ENCODE measurements at places on chromosomes 2 and 18. TPM values are rescaled to one million over a fixed set of nuclear protein-coding genes. Genes with fewer than 3 reads are reported as not detected.

- no peak for DNase-seq
These were observed 59.0 kb upstream of the SPATS2L start for GRCh38 chr2:200247494-200247893.

DNA sequence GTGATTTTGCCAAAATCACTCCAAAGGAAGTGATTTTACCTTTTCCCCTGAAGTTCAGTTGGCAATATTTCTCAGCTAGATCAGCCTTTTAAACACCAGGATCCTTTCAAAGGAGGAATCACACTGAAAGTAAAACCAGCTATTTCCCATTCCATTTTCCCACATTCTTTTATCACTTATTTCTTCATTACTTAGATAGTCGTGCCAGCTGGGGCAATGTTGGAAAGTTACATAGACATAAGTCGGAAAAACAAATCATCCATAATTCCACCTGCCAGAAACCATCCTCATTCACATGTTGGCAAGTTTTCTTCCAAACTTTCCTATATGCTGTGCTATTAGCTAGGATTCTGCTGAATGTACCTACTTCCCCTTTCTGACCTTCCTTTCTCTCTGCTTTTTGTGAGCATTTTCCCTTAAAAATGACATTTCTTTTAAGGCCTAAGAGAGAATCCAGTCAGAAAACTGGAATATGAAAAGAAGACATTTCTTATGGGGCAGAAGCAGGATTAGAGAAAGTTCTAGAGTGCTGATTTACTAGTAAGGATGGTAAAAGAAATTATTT, 170.0 kb upstream of the STK17B start:
- no peak for DNase-seq

GRCh38 chr18:23141104-23141999, 6.1 kb downstream of the CABLES1 start:
- DNase-seq, result no peak

DNA sequence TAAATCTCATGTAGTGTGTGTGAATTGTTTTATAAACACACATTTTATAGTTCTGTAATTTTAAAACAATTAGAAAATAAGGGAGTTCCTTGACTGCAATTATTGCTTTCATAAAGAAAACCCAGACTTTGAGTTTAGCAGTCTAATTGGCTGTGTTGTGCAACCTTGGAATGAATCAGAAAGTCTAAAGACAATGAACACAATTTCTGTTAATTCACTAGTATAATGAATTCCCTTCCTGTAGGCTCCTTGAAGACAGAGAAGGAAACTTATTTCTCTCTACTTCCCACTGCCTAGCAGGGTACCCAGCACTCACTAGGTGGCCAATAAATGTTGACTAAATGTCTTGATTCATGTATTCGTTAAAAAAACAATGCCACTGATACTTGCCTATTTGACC, 79.9 kb downstream of the ANTXR1 start:
- peak; percentile 36 for DNase-seq

DNA sequence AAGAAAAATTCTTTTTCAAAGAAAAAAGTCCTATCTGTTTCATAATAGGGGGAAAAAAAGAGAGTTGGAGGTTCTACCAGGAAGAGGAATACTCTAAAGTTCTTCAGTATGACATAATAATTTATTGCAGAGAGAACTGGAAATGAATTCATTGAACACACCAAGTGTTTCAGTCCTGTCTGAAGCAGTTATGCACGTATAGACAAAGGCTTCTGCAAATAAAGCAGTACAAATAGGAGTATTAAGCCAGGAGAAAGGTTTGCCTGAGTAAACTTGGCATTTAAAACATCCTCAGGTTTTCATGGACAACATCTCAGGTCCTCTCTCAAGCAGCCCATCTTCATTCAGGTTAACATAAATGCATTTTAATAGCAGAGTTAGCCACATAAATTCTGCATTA, 141.6 kb downstream of the CCDC148 start:
- no peak for DNase-seq

- DNase-seq, result no peak
These were observed 95.7 kb downstream of the CTIF start for GRCh38 chr18:48634491-48634890.

GRCh38 chr2:126999106-126999756, 100.5 kb downstream of the TEX51 start:
- no peak for DNase-seq

DNA sequence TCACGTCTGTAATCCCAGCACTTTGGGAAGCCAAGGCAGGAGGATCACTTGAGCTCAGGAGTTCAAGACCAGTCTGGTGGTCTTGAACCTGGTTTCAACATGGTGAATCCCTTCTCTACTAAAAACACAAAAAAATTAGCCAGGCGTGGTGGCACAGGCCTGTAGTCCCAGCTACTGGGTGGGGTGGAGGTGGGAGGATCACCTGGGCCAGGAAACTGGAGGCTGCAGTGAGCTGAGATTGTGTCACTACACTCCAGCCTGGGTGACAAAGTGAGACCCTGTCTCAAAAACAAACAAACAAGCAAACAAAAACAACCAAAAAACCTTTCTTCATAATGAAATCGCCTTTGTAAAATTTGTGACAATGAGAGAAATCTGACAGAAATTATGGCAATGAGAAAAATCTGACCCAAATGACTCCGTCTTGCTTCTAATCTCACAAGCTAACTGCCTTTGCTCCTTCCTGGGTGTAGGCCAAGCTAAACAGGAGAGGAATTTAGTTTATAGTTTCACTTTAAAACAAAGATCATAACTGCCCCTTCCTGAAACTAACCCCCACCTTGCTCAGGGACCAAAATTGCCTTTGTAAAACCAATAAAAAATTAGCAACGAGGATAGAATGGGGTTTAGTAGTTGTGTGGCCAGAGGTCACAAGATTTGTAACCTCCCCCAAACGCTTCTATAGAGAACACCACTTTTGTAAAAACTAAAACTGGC, 60.7 kb upstream of the KIF5C start:
- no peak for DNase-seq

DNA sequence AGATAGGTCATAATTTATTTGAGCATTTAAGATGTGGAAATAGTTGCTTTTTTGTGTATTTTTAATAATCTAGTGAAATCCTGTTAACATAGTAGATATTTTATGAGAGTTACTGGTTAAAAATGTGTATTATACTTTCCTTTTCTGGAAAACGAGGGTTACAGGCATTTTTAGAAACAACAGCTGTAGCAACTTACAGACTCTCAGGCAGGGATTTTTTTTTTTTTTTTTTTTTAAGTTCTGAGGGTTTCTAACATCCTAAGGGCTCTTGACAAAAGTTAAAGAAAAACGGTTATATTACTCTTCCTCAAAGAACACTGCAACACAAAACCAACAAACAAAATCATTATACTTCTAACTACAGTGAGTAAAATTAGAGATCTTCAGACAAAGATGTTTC, 205.9 kb downstream of the ACKR3 start:
- DNase-seq, result no peak

DNA sequence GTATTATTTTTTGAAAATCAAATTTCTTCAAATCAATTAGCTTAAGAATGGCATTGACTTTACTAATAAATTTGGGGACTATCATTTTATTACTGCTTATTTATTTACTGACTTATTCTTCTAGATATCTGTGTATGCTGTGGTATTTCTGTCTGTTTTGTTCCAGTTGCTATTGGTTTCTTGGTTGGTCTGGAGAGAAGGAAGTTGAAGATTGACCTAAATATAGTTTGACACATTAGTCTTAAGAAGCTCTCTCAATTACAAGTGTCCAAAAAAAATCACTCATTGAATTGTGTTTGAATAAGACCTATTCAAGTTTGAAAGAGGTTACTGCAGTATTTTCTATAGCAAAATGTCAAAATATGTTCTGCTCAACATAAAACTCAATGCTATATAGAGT, 153.3 kb upstream of the KYNU start:
- no peak for DNase-seq

DNA sequence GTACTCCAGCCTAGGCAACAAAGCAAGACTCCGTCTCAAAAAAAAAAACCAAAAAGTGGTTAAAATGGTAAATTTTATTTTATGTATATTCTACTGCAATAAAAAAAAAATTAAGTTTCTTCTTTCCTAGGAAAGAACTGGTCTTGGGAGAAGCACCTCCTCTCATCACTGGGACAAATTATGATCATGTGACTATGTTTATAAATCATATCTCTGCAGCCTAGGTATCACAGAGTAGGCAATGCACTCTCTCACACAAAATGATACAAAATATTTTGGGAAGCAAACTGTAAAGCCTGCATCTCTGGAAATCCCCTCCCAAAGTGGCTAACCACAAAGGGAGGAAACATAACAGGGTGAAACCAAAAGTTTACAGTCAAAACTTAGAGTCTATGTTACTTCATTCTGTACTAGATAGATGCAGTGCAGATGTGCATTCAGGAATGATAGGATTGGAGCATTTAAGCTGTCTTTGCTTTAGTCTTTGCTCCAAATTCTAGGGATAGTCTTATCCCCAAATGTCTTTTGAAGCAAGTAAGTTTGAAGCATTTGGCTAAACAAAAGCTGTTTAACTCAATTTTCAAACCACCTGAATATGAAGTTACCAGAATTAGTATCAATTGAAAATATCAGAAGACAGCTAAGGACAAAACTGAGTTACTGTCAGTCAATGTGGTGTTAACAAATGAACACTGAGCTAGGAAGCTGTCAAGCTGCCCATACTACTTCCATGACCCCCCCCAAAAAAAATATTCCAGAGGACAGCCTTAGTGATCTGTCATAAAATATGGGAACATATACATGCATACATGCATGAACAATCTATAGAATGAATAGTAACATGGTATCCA, 21.1 kb upstream of the MALT1 start:
- no peak for DNase-seq

DNA sequence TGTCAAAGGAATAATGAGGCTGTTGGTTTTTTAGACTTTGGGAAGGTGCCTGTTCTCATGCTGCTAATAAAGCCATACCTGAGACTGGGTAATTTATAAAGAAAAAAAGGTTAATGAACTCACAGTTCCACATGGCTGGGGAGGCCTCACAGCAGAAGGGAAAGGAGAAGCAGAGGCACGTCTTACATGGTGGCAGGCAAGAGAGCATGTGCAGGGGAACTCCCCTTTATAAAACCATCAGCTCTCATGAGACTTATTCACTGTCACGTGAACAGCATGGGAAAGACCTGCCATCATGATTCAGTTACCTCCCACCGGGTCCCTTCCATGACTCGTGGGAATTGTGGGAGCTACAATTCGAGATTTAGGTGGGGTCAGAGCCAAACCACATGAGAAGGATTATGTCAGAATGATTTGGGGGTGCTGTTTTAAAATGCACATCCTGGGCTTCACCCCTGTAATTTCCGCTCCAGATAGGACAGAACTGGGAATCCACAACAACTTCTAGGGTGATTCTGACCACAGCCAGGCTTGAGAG, 37.8 kb downstream of the TCF7L1 start:
- DNase-seq, result no peak

DNA sequence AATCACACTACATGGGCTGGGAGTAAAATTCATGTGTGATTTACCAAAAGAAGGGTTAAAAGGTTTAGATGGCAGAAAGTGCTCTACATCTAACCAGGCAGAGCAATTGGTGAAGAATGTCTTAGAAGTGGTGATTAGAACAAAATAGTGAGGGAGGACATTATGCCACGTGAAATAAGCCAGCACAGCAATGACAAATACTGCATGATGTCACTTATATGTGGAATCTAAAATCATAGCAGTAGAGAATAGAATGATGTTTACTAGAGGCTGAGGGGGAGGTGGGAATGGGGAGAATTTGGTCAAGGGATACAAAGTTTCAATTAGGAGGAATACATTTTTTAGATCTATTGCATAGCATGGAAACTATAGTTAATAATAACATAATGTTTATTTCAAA, 253.3 kb downstream of the KCNS3 start:
- no peak for DNase-seq

DNA sequence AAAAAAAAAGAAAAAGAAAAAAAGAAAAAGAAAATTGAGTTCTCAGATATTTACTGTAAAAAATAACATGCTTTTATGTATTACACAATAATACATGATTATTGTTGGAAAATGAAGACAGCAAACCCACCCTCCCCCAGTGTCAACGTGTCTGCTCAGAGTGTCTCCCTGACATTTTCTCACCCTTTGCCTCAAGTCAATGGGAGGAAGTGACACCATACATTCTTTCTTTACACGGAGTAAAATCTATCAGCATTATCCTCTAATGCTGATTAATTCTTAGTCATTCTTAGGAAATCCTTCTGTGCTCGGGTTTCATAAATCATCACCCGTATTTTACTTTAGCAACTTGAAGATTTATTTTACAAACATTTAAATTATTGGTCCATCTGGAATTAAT, 32.0 kb downstream of the CTAGE1 start:
- peak; percentile 97 for DNase-seq

DNA sequence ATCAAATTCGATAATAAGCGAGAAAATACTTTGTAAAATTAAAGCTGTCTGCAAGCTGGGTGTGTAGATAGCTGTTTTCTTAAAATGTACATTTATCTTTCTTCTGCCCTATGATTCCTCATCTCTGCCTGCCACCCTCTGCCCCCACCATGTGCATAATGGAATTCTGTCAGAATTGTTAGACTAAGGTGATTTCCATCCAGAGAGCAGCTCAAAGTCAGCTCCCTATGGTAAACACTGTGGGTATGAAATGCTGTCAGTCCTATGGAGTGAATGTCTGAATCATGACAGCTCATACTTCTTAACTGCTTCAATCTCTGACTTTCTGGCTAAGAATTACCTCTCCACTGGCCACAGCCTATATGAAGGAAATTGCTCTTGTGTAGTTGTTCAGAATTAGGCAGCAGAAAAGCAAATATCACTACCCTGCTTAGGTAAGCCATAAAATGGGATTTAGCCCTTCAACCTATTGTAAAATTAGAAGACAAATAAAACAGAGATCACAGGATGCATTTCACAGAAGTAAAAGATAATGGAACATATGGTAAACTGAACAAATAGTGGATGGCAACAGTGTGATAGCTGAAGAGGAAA, 137.7 kb downstream of the CD8B2 start:
- no peak for DNase-seq

GRCh38 chr18:14767474-14767873, 19.5 kb downstream of the ANKRD30B start:
- peak; percentile 6 for DNase-seq

- no peak for DNase-seq
These were observed 4.9 kb upstream of the ADGRF3 start for GRCh38 chr2:26351375-26352090.

DNA sequence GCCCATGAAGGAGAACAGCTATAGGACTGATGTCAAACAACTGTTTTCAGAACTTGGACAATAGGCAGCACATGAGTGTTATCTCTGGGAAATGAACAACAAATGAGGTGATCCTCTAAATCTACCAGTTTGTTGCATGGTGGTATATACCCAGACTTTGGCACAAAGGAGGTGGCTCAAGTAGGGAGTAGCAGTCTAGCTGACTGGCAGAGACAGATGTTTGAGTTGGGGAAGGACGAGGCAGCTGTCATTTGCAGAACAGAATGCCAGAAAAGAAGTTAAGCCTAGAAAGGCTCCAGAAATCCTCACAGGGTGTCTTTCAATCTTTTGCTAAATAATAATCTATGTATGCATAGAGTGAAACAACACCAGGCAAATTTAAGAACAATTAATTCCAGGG, 47.4 kb downstream of the RPE start:
- DNase-seq, result no peak

- DNase-seq, result no peak
These were observed 208.4 kb downstream of the TNS1 start for GRCh38 chr2:217794133-217794986.

Gene OSBPL6
- total RNA-seq, result 11.8 TPM

Gene RNU2-63P
- total RNA-seq, result 26.9 TPM

Gene CXCR1
- not detected for total RNA-seq

Gene KIAA1328
- 5.4 TPM for total RNA-seq

Gene ALKAL2
- total RNA-seq, result not detected

Gene UGT1A9
- not detected for total RNA-seq

Gene ACVR1C
- 0.26 TPM for total RNA-seq

Gene CDK15
- 0.26 TPM for total RNA-seq

Gene MATN3
- 1.0 TPM for total RNA-seq

Gene SCN2A
- total RNA-seq, result under 0.01 TPM
